ENCODE measurements at places on chromosomes 6 and 20.

DNA sequence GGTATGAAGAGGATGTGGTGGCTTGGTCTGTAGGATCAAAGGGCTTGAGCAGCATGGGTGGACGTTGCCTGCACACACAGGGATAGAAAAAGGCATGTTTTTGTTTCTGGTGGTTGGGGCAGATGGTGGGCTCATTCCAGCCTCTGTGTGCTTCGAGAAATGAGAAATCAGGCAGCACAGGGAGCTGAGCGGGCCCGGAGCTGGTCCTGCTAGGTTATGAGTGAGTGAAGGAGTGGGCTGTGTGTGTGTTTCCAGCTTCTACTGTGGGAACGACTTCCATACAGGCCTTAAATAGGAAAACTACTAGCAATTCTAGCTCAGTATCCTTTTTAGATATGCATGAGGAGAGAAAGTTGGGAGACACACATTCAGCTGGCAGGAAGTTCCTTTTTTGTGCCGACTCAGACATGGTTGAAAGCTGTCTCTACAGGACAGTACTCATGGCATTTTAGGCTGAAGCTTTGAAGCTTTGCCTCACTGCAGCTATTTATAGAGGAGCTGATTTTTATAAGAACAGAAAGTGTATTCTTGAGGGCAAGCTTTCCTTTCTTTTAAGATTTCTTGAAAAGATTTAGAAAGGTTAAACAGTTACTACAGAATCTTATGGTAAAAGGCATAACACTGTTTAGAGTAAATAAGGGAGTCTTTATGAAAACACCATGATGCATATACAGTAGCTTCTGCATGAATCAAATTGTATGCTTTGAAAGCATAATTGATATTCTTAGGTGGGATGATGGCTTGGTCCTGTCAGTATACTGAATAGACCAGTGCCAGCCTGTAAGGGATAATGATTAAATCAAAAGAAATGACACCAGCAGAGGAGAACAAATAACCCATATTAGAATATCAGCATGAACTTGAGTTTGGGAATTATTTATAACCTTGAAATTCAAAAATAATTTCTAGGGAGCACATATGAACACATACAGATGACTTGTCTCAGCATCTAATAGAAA is 104.0 kb upstream of the MAN1A1 start:
- no peak for DNase-seq

GRCh38 chr20:47706345-47706744 is 78.9 kb downstream of the SULF2 start:
- DNase-seq = no peak

GRCh38 chr6:11366183-11366933 is 133.9 kb upstream of the NEDD9 start:
- DNase-seq = peak; percentile 53

GRCh38 chr6:98828941-98829411 is 5.4 kb upstream of the POU3F2 start:
- no peak for DNase-seq

DNA sequence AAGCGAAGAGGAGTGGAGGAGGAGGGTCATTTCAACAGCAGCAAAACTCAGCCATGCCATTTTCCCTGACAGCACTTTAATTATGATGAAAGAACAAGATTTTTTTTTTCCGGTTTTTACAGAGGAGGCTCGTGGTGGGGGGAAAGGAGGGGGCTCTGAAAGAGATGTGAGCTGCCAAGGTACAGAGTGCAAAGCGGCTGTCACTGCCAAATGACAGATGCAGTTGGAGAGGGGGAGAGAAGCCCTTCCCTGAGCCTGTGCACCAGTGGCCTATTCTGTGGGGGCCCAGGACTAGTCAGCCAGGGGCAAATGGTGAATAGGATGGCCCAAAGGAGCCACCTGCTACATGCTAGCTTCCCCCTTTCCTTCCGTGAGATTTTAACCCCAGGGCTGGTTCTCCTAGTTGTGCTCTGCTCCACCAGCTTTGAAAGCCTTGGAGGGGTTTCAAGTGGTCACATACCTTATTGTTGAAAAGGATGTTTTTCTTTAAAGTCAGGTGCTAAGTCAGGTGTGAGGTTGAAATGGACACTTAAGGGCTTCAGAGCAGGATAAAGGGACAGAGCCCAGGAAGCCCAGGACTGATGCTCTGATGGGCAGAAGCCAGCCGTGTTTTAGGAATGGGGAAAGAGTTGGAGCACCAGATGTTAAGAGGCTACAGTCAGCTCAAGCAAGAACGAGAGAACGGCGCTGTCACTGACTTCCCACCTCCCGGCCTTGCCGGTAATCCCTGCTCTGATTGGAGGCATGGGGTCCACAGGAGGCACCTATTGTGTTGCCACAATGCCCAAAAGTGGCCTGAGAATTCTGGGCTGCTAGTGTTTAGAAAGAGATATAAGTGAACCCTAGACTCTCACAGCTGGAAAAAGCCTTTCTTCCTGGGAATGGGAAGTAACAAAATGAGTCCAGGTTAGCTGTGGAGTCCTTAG is 24.8 kb downstream of the GNAS start:
- no peak for DNase-seq

- DNase-seq = no peak
Observed at GRCh38 chr6:80233958-80234357, 127.5 kb downstream of the BCKDHB start.
